Astrocyte (in vitro differentiated cells and primary cell): ENCODE measurements at places on chromosomes 4 and X.

- peak; percentile 20 for DNase-seq
These were observed at the start of gene IGSF1 for GRCh38 chrX:131288738-131289511. TSS of gene IGSF1 (minus strand) at chrX:131289306. CDS start at chrX:131286674, 2,632 bp downstream.

GRCh38 chr4:108029731-108030130 lies 40.0 kb downstream of the HADH start:
- DNase-seq = peak; percentile 20

- DNase-seq = no peak
These were observed 781.1 kb downstream of the FSTL5 start for GRCh38 chr4:161382655-161383054.

- DNase-seq = peak; percentile 51
These were observed 63.2 kb downstream of the PHEX start for GRCh38 chrX:22095286-22095685.

- DNase-seq = no peak
These were observed 251.3 kb upstream of the CENPE start for GRCh38 chr4:103449296-103450023.

DNA sequence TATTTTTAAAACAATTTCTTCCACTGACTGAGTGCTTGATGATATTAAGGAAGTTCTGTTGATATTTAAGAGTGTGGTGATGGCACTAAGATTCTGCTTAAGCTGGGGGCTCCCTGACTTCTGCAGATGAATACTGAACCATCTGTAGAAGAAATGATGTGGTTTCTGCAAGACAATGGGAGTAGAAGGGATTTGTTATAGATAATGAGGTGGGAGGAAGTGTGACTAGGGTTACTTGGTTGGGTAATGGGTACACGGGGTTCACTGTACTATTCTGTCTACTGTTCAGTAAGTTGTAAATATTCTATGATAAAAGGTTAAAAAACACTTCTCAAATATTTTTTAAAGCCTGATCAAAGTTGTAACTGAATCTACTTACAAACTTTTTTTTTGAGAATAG lies 60.9 kb upstream of the TXK start:
- no peak for DNase-seq

DNA sequence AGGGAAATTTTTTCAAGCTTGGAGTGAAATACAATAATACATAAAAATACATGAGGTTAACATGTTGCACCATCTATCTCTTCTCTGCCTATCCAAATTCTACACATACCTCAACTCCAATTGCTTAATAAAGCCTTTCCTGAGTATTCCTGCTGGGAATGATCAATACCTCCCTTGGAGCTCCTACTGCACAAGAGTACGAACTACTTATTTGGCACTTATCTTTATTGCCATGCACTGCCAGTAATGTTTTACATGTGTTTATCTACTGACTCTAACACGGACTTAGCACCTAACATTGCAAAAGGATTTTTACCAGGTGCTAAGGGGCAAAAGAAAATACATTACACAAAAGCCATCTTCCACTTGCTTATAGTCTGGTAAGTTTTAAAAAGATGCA lies 80.2 kb downstream of the ADGRA3 start:
- DNase-seq = no peak

GRCh38 chrX:39576041-39576872 lies 521.5 kb downstream of the BCOR start:
- no peak for DNase-seq

DNA sequence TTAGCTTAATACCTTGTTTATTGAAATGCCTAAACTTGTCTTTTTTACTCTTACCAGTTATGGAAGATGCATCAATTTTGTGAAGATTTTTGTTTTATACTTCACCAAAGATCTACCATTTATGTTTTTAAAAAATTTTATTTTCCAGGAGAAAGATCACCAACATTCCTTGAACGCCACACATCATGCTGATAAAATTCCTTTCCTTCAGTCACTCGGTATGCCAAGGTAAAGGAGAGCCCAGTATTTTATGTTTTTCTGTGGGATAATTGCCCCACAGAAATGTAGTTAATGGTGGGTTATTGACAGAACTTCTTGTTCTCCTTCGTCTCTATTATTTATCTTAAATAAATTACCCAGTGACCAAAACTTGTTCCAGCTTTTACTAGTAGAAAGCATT lies 217.0 kb downstream of the GC start:
- DNase-seq = no peak

DNA sequence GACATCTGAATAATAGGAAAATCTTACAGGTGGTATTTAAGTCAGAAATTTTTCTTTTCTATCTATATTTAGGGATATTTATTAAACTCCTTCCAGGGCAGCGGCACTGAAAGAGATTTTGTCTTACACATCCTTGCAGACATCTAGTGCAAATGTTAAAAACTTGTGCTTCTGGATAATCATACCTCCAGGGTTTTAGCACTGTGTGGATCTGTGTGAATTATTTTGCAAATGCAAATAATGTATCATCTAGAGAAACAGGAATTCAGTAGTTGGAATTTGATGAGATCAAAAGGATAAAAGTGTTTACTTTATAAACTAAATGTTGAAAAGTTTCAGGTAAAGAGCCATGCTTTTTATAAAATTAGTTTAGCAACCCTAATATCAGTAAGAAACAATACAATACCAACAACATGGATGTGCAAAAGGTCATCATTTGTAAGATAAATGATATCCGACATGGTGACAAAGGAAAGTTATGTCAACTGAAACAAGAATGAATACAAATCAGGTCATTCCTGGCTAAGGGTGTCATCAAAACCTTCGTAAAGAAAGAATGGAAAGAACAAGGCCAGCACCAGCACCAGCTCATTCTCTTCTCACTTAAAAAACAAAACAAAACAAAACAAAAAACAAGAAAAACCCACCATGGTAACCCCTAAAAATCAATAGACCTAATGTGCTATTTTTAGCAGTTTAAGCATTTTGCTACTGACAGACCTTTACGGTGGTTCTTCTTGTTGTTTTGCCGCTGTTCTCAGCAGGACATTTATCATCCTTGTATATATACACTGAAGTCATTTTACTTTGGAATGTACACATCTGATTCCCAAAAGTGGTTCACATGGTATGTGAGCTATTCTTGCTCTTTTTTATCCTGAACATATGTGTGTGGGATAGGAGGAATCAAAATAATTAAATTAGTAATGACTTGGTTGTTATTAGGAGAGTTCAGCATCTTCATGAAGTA lies 219.7 kb upstream of the NDST3 start:
- DNase-seq = peak; percentile 22

GRCh38 chrX:134172588-134173259 lies 64.3 kb upstream of the CCDC160 start:
- DNase-seq = no peak

DNA sequence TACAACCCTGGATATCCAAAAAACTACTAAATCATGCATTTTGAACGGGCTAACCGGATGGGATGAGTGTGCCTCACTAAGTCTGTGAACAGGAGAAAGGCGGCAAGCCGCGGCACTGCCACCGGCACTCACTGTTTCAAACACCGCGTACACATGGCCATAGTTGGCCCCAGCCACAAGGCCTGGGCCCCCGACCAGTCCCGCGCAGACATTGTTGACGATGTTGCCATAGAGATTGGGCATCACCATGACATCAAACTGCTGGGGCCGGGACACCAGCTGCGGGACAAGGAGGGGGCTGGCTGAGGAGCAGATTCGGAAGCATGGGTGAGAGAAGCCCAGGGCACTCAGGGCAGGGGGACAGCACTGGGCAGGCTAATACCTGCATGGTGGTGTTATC lies 5.8 kb downstream of the SRPK3 start:
- no peak for DNase-seq

DNA sequence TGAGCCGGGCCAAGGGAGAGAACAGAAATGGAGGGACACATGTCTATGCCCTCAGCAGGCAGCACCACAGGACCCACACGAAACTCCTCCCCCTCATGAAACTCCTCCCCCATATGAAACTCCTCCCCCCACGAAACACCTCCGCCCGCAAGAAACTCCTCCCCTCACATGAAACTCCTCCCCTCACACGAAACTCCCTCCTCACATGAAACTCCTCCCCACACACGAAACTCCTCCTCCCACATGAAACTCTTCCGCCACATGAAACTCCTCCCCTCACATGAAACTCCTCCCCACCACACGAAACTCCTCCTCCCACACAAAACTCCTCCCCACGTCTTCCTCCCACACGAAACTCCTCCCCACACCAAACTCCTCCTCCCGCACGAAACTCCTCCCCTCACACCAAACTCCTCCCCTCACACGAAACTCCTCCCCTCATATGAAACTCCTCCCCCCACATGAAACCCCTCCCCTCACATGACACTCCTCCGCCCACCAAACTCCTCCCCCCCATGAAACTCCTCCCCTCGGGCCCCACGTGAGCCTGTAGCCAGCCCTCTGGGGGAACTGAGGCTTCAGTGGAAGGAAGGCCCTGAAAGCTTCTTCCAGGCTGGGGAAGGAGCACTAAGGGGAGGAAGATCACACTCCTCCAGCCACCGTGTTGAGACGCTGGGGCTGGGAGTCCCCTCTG lies 15.2 kb downstream of the ADRA2C start:
- no peak for DNase-seq
